Activated CD4-positive, CD25-positive, alpha-beta regulatory T cell treated with anti-CD3 and anti-CD28 coated beads, Interleukin-2, amount 50 U/mL, for 24 hours (primary cell): ENCODE measurements at places on chromosomes 13 and 19.

GRCh38 chr13:112450904-112451240, 74.7 kb downstream of the SPACA7 start:
- ATAC-seq, result no peak

GRCh38 chr19:33040994-33041827, 23.5 kb downstream of the RHPN2 start:
- no peak for ATAC-seq

DNA sequence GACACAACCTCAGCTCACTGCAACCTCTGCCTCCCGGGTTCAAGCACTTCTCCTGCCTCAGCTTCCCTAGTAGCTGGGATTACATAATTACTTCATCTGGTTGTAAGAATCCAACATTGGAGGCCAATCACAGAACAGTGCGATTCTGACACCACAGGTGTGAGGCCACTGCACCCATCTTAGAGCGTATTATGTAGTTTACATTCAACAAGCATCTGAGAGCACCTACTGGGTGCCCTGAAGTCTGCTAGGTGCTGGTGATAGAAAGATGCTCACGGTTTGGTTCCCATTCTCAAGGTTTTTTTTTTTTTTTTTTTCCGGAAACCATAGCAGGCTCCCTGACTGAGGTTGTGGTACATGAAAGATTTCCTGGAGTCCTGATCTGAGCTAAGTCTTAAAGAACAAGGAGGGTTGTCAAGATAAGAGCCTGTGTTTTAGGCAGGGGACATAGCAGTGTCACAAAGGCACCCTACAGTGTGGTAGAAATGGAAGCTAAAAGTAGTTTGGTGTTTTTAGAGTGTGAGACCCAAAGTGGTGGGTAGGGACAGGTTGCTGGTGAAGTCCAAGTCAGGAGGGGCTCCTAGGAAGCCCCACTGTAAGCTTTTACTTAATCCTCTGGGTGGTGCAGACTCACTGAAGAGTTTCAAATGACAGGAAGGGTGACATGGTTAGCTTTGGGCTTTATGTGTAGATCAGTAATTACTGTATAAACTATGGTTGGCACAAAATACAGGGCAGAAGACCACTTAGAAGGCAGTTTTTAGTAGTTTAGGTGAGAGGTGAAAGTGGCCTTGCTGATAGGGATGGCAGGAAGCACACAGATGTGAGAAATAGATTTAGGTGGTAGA, 15.2 kb downstream of the SAE1 start:
- no peak for ATAC-seq

DNA sequence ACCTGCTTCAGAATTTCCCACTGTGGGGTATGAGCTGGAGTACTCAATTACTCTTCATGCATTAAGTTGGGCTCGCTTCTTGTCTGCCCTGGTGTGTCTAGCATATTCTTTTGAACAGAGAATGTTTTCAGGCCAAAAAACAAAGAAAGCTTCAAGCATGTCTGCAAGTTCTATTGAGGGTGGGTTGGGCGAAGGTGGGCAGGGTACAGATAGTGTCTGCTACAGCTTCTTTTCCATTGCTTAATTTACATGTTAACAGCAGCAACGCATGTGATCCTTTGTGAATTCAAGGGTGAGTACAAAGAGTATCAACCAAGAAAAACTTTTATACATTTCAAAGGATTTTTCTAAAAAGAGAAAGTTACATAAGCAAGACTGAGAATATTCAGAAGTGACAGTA, 406.5 kb downstream of the IRS2 start:
- ATAC-seq, result no peak

- ATAC-seq, result peak; percentile 48
Observed at GRCh38 chr19:7213628-7214323, 80.4 kb downstream of the INSR start.

DNA sequence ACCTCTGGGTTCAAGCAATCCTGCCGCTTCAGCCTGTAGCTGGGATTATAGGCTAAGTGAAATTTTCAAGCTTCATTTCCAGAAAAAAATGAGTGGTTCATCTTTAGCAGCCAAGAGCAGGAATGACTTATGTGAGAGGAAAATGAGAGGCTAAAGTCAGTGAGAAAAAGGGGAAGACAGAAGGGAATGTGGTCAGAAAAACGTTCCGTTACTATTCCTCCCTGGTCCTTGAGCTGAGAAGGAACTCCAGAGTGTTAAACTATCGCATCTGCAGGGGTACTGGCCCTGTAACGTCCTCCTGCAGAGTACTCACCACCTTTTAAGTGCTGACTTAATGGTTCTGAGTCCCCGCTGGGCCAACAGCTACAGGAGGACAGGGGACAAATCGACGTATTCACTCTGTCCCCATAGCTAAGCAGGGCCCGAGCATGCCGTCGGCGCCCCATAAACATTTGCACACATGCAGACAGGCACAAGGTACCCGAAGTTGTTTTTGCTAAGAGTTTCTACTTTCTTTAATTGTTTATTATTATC, 88.1 kb downstream of the FLT1 start:
- ATAC-seq, result no peak

- no peak for ATAC-seq
Observed at GRCh38 chr19:7476777-7477494, 11.9 kb downstream of the PEX11G start.

GRCh38 chr19:52691215-52691610, 43.6 kb downstream of the ZNF611 start:
- no peak for ATAC-seq

DNA sequence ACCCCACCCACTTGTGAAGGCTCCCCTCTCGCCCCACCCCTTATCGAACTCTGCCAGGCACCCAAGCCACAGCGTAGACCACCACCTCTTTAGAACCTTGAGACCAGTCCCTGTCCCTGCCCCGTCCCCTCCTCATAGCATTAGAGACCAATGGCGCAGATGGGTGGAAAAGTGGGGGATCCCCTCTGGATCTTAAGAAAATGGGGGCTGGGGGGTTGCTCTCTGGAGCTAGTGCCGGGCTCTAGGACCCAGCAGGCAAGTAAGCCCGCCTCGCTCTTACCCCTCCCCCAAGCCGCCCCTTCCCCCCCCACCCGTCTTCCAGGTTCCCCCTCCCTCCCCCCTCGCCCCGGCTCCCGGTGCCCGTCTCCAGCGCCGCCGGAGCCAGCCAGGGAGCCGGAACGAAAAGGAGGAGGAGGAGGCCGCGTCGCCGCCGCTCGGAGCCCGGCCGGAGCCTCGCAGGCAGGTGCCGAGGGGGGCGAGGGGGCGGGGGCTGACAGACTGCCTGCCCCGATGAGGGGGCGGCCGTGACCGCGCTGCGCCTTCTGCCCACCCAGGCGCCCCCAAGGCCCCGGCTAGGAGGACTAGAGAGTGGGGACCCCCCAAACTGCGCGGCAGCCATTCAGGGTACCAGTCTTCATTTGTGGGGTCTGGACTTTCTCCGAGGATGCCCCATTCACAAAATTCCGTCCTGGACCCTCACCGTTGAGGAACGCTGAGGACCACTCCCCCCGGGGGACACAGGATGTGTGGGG, at the start of gene SPRED3:
Gene SPRED3 (plus strand): TSS at position 349 of the 752 bp plus-strand sequence. CDS start 1,606 bp downstream, outside the sequence.
- no peak for ATAC-seq

DNA sequence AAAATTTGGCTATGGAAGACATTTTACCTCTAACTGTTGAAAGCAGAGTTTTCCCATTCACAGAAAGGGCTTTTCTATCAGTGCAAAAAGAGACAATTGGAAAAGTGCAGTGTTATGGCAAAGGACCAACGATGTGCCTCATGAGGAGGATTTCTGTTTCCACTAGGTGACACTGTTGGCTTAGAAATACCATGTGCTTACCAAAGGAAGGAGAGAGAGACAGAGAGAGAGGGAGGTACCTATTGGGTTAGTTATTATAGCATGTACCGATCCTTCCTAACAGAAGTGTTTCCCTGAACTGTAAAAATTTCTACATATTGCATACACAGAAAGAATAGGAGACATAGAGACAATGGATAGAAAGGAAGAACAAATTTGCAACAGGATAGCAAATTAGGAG, 23.9 kb upstream of the PSG4 start:
- ATAC-seq, result no peak

DNA sequence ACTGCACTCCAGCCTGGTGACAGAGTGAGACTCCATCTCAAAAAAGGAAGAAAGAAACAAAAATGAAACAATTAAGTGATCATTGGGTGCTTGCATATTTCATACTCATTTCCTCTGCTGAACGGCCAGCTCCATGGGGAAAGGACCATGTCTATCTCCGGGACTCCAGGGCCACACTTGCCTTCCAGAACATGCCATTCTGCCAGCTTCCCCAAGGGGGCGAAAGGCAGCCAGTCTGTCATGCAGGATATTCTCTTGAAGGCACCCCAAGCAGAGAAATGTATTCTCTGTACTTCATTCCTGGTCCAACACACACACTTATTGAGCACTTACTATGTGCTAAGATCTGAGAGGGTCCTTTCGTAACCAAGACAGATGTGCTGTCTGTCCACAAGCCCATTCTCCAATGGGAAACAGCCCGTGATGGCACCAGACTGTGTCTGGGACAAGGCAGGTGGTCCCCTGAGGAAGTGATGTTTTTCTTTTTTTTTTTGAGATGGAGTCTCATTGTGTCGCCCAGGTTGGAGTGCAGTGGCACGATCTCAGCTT, 10.2 kb upstream of the CARM1 start:
- ATAC-seq, result no peak

GRCh38 chr19:56927791-56928207, 87.3 kb upstream of the PEG3 start:
- no peak for ATAC-seq

- no peak for ATAC-seq
Observed at GRCh38 chr13:41289463-41289881, 21.6 kb upstream of the NAA16 start.

DNA sequence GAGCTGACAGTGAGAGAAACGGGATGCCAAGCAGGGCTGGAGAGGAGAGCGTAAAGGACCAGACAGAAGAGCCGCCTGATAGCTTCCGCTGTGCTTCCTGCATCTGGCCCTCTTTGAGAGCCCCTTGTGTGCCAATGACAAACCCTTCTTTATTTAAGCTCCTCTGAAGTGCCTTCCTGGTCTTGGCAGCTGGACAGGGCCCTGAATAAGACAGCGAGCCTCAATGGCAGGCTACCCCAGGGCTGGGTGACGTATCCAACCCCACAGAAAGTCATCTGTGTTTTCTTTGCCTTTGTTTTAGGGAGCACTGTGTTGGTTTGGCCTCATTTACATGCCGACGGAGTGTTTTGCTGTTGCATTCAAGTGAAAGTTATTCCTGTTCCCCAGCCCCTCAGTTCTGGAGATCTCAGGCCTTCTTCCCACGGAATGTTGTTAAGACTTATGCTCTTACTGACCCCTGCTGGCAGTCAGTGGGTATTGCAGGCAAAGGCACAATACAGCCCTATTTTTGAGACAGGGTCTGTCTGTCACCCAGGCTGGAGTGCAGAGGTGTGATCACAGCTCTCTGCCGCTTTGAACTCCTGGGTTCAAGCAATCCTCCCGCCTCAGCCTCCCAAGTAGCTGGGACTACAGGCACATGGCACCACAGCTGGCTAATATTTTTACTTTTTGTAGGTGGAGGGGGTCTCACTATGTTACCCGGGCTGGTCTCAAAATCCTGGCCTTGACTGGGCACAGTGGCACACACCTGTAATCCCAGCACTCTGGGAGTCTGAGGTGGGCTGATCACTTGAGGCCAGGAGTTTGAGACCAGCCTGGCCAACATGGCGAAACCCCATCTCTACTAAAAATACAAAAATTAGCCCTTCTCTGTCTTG, 16.8 kb downstream of the CCL25 start:
- ATAC-seq, result no peak

GRCh38 chr19:11560404-11561051, 1.5 kb upstream of the ELOF1 start:
- peak; percentile 59 for ATAC-seq

DNA sequence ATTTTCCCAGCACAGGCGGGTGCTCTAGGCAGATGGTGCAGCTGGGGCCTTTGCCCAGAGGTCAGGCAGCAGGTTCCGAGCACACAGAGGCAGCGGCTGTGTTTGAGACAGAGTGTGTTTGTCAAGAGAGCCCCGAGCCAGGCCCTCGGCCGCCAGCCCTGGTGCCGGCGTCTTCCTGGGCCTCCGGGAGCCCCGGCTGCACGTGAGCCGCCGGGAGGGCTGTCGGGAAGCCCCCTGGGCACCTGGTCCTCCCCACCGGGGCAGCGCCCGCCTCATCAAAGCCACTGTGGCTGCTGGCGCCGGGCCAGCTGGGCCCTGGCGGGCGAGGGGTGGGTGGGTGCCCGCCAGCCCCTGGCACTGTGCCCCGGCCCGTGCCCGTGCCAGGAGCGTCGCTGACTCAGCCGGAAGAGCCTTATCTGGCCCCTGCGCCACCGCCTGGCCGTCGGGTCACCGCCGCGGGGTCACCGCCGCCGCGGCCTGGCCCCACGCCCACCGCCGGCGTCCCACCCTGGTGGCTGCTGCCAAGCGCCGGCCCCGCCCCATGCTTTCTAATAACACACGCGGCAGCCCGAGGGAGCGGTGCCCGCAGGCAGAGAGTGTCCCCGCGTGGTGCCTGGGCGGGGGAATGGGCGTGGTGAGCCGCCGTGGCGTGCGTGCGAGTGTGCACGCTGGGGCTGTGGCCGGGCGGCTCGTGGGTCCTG, 14.9 kb downstream of the ARID3A start:
- peak; percentile 87 for ATAC-seq

DNA sequence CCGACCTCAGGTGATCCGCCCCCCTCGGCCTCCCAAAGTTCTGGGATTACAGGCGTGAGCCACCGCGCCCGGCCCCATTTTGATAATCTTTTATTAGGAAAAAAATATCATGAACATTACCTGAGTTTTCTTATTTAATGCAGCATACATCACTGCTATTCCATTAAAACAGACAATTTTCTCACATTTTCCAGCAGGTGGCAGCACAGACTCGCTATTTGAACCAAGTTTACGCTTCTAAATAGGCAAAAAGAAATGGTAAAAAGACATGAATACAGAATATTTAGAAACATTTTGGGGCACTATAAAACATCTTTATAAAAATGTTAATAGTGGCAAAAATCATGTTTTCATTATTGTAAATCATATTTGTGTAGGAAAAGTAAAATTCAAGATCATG, 903.1 kb downstream of the SLITRK6 start:
- no peak for ATAC-seq

DNA sequence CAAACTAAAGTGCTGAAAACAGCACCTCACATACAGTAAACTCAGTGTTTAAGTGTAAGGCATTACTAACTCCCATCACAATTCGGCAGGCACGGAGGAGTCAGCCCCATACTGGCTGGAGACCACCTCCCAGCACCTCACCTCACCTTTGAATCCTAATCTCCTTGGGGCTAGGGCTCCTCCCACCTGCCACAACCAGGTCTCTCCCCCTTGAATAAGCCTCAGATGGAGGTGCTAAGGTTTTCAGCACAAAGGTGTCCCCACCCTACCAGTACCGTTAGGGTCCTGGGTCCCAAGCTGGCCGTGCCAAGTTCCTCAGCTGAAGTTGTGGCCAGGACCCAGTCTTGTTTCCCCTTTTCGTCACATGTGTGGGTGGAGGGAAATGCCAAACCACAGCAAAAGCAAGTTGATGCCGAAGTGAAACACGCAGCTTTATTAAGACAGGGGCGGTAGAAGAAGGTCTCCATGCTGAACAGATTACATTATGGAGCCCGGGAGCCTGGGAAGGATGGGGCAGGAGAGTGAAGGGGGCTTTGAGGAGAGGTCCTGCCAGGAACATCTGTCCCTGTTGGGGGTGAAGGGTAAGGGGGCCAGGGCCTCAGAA, at the start of gene IGFLR1:
Gene IGFLR1 (minus strand): TSS at position 332 of the 604 bp plus-strand sequence. CDS start 1,272 bp downstream, outside the sequence.
- peak; percentile 4 for ATAC-seq
